ENCODE measurements at places on chromosomes 2 and 18.
A peak's percentile ranks its signal among the peaks of the same experiment; 100 is the strongest.

DNA sequence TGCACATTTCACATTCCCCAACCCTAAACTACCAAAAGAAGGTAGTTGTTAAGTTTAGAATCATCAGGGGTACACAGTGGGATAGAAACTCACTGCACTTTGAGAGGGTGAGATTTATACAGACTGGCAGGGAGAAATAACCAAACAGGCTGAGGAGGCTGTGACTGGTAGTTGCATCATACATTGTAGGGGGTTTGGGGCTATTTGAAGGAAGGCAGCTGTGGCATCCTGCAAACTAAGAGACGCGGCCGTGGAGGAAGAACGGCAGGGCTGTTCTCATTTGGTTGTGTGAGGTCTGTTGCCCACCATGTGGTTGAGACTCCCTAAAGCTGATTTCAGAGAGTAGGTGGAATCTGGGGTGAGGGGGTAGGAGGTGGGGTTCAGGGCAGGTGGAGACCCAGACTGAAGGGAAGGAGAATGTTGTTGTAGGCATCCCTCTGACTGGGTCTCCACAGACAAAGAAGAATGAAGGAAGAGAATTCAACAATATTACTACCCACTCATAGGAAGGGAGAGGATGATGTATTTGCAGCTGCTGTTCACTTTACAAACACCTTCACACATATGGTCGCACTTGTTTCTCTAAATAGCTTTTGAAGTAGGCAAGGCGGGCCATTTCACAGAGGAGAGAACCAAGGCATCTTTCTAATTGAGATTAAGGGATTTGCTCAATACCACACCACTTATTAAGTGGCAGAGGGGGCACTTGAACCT, 170.9 kb upstream of the SIX2 start:
- peak; percentile 39 for DNase-seq

DNA sequence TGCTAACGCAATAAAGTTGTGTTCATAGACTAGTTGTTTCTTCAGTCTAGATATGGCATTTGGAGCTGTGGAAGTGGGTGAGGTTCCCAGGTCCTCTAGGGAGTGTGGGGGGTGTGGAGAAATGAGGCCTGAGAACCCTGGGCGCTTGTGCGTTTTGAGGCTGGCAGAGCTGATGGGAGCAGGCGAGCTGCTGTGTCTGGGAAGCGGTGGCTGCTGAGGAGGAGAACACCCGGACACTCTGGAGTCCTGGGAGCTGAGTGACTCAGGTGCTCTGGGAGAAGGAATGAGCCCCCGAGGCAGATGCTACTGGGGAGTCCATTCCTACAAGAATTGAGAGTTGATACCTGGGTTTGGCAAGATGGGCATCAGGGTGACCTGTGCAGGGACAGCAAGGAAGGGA, 67.5 kb downstream of the LPIN1 start:
- no peak for DNase-seq

GRCh38 chr2:186696290-186696689, 2.4 kb downstream of the FAM171B start:
- no peak for DNase-seq

DNA sequence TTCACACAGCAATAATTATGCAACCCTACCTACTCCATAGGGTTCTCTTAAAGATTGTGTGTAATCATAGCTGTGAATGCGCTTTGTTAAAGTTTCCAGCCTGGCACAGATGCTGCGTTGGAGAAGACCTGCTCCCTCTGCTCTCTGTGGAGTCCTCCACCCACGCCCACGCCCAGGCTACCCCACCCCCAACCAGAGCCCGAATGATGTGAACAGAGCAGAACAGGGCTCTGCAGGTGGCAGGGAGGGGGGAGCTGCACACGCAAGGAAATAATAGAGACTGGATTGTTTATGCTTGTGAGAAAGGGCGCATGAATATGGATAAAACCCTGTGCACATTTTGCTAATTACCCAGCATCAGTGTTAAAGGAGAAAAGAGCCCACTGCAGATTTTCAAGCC, 447.5 kb downstream of the BCL11A start:
- no peak for DNase-seq

DNA sequence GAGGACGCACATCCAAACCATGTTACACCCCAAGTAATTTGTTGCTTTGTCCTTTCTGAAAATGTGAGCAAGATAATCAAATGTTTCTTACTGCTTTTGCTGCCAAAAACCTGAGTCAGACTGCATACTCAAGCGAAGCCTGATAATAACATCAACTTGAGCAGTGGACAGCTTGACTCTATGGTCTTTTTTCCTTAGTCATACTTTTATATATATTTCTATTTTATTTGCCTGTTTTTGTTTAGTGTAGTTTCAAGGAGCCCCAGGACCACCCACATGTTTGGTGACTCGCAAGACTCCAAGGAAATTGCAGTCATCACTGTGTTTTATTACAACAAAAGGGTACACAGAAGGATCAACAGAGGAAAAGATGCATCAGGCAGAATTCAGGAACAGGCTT, 688.4 kb upstream of the PIK3C3 start:
- no peak for DNase-seq

DNA sequence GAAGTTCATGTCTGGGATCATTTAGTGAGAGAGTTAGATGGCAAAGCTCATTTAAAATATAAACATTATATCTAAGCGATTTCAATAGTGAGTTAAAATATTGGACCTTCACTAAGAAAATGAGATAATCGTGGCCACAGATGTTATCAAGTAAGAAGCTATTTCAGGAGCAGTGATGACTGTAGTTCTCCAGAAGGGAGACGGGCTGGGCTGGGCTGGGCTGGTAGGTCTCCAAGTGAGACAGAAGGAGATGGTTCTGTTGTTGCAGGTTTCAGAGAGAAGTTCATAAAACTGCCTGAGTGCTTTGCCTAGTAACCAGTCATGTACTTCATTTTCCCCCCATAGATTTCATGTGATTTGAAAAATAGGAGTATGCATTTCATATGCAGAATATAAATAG, 130.1 kb upstream of the DAPL1 start:
- peak; percentile 67 for DNase-seq

GRCh38 chr2:46134531-46135227, 162.5 kb upstream of the EPAS1 start:
- DNase-seq = peak; percentile 63

- no peak for DNase-seq
These were observed 202.9 kb downstream of the MIB1 start for GRCh38 chr18:21943456-21943855.

DNA sequence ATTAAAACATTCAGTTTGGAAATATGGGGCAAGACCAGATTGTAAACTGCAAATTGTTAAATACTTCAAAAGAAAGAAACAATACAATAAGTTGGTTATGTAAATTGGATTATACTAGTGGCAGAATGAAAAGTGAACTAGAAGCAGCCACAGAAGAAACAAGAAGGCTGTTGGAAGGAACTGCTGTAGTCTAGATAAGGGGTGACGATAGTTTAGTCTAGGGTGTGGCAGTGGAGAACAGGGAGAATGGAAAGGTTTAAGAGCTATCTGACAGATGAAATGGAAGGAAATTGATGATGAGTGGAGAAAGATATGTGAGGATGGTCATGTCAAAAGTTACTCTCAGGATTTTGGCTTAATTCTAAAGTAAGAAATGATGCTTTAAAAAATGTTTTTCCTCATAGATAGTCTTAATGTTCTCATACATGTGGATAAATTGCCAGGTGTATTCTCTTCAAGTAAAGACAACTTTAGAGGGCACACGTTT, 179.7 kb downstream of the GPD2 start:
- no peak for DNase-seq

DNA sequence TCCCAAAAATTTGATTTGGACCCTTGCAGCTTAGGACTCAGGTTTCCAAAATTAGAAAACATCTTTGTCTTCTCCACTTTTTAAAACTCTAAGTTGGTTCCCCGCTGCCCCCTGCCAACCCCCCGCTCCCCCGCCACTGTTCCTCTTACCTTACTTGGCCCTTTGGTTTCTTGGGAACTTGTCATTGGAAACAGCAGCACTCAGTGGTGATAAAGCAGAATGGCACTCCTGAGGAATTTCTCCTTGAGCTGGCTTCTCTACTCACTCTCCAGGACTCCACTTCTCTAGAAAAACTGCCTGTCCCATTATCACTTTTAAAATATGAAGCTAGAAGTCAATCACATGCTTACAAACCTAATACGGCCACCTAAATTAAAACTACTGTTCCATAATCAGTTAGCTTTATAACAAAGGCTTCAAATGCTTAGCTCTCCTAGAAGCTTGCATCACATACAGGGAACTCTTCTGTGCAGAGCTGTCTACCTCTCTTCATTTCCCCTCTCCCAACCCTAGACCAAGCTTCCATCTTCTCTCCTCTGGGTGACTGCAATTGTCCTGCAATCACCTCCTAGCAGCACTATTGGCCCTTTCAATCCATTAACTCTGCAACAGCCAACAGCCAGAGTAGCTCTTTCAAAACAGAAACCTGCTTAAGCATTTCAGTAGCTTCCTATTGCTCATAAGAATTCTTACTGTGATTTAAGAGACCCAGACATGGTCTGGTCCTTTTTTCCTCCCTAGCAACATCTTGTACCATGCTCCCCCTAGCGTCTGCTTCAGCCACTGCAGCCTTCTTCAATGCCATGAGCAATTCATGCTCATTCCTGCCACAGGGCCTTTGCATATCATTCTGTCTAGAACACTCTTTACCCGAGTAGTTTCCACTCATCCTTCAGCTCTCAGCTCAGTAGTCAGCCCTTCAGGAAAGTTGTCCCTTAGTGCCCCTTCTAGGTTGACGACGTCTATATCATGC, 15.2 kb upstream of the PLEKHM3 start:
- DNase-seq = peak; percentile 82

- no peak for DNase-seq
These were observed 25.2 kb downstream of the FAM228A start for GRCh38 chr2:24199968-24200590.

GRCh38 chr2:112708968-112709367, 11.9 kb upstream of the NT5DC4 start:
- DNase-seq = no peak

DNA sequence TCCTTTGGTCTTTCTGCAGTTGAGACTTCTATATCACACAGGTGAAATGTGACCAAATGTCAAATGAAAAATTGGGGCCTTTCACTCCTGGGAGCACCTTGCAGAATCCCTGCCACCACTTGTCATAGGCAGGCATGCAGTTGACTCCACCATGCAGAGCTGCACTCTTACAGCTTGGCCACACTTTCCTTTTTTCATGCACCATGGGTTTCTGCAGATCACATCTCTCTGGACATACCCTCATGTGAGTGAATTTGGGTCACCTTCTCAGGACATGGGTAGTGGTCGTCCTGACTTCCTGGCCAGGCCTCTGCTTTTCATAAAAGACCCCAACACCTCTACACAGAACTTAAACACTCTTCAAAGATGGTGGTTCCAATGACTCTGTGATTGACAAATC, 155.1 kb upstream of the RAB12 start:
- DNase-seq = no peak

DNA sequence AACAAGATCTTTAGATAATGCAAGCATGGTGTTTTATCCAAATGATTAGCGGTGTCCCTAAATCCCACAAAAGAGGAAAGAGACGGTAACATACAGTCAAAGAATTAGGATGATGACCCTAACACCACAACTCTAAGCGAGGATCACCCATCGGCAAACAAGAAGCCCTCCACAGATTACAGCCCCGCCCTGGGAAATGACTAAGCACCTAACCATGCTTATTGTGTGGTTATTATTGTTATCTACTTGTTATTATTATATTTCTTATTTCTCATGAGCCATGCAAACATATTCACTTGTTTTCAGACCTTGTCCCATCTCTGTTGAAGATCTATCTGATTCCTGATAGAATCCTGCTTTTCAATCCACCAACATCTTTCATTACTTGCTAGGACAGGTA, 651.3 kb downstream of the NYAP2 start:
- no peak for DNase-seq

GRCh38 chr2:137983581-137983980, 19.3 kb downstream of the HNMT start:
- DNase-seq = peak; percentile 20

- no peak for DNase-seq
These were observed 86.1 kb downstream of the LONRF2 start for GRCh38 chr2:100236166-100236565.

DNA sequence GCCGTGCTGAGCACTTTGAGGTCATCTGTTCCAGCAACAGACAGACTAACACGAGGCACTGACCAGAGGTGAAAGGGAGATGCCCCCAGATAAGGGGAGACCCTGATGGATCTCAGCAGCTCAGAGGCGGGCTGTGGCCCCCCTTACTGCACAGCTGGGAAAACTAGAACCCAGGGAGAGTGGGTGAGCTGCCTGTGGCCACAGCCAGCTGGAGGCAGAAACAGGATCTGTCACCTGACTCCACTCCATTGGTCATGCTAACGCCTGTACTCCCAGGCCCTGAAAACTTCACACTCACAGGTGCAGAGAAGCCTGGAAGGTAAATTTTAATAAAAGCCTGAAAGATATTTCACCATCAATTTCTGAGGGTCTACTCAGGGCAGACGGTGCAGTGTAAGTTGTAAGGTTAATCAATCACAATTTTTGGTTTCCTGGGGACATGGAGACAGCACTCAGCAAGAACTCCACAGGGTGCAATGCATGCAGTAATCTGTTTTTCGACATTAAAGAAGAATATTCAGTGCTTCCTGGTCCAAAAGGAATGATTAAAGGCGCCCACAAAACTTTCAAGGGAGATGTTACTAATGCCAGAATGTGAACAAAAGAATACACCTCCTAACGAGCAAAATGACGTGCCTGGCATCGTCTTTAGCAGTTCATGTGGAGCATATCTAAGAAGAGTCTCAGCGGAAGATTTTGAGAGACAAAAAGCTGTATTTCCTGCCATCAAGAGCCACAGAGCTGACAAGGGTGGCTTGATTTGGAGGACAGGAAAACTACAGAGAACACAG, 173.4 kb downstream of the EIPR1 start:
- DNase-seq = no peak

- no peak for DNase-seq
These were observed 1.3 kb downstream of the KCTD1 start for GRCh38 chr18:26546875-26547645.

GRCh38 chr18:35998967-35999366, 26.5 kb downstream of the RMP24 start:
- DNase-seq = no peak

- no peak for DNase-seq
These were observed 144.3 kb downstream of the ATAD2B start for GRCh38 chr2:23782646-23783045.

DNA sequence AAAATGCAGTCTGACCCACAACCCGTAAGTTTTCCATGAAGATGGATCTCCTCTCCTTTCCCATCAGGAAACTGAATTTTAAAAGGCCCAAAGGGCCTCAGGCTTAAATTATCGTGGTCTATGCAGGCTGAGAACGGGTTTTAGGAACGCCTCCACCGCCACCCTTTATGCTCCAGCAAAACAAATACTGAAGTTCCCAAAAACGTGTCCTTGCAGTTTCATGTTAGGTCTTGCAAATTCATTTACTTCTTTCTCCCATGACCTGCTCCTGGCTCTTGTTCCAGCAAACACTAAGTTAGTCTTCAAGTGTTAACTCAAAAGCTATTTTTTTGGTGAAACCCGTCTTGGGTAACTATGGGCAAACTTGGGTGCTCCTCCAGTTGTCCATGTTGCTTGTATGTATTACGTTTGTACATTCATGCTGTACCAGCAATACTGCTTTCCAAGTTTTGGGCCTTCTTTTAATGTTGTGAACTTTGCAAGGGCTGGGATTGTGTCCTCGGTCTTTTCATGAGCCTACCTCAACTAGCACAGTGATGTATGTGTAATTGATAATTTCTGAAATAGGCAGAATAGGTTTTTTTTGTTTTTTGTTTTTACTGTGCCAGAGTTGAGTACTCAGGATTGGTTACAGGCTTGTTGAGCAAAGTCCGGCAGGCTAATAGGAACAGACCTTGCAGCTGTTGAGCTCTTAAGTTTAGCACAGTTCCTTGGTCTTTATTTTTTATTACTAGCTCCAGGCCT, 1.8 kb upstream of the RNF149 start:
- DNase-seq = no peak

- DNase-seq = no peak
These were observed 198.4 kb downstream of the NYAP2 start for GRCh38 chr2:225597911-225598310.
